Vagina (tissue), 2 donors: ENCODE measurements at places on chromosomes 11 and 22. TPM values are rescaled to one million over a fixed set of nuclear protein-coding genes. Genes with fewer than 3 reads are reported as not detected.

DNA sequence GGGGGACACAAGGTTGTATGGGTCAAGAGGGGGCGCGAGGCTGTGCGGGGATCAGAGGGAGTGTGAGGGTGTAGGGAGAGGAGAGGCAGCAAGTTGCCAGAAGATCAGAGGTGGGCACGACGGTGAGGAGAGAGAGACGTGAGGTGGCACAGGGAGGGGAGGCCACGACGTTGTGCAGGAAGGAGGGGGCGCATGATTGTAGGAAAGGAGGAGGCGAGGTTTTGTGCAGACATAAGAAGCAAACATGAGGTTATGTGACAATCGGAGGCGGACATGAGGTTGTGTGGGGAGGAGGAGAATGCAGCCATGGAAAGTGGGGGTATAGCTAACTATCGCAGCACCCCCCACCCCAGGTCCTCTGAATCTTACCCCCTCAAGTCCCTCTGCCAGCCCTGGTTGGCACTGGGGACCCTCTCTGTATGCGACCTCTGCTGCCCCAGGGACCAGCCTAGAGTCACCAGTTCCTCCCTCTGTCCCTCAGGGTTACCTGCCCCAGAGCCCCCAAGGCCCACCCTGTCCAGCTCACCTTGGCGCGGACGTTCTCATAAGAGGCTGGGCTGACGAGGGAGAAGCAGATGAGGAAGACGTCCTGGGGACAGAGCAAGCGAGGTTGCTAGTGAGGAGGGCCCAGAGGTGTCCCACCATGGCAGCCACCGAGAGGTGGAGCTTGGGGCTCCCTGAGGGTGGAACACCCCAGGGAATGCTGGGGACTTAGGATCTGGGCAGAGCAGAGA lies 12.5 kb downstream of the RAC2 start:
- no peak for DNase-seq

- DNase-seq = no peak
These were observed 59.8 kb downstream of the NAV2 start for GRCh38 chr11:19772480-19772879.

- DNase-seq = no peak
These were observed 80.6 kb upstream of the CARD18 start for GRCh38 chr11:105220121-105220520.

DNA sequence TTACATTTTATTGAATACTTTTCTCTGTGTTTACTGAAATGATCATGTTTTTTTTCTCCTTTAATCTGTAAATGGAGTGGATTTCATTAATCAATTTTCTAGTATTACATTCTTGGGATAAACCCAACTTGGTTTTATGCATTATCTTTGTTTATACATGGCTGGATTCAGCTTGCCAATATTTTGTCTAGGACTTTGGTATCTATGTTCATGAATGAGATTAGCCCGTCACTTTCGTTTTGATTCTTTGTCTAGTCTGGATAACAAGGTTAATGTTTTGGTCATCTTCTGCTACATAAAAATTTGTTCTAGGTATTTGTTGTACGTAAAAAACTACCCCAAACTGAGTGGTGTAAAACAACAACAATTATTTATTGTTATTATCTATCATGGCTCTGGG lies 127.9 kb upstream of the PAX6 start:
- DNase-seq = no peak

GRCh38 chr22:49887064-49887451 lies 31.2 kb downstream of the ALG12 start:
- DNase-seq = no peak

DNA sequence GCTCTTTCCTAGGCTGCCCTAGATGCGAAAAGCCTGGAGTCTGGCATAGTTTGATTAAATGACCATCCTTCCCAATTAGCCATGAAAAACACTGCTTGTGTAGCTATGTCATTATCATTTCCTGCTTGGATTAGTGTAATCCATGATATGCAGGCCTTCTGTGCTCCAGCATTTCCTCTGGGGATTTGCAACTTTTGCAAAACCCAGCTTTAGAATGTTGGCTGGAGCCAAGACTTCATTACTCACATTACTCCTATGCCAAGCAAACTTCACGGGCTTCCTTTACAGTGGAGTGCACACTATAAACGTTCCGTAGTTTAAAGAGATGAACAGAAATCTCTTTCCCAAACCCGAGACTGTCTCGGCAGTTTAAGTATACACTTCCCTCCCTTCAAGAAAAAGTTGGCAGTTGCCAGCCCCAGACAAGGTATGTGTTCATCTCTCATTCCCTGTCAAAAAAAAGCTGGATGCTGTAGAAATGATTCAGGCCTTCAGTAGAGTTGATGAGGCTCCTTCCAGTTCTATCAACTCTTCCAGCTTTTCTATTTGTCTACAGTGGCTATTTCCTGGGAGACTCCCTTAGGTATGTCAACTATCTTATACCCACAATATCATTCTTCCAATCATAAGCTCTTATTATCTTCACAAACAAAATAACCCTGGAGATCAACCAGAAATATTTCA lies 180.0 kb downstream of the MAML2 start:
- DNase-seq = no peak

DNA sequence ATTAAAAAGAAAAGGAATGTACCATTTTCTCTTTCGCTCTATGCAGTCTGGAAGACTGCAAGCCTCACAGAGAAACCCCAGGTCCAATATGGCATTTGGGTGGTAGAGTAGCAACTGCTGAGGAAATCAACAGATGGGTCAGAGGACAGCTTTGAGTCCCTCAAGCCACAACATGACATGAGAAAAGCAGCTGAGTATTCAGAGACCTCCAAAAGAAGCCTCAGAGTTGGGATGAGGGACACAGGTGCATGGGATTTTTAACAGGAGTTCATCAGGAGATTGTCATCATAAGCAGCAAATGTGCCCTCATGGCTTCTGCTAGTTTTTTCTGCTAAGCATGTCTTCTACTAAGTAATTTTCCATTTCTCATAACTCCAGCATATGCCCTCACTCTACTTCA lies 111.6 kb downstream of the BLID start:
- DNase-seq = no peak

DNA sequence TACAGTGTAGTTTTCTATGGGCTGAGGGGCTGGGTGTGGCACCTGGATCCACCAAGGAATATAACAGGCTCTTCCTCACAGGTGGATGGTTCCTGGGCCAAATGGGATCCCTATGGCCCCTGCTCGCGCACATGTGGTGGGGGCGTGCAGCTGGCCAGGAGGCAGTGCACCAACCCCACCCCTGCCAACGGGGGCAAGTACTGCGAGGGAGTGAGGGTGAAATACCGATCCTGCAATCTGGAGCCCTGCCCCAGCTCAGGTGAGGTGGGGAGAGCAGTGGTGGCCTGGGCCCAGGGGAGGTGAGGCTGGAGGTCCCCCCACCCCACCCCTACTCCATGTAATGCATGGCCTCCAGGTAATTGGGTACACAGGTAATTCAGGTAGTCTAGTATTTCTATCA lies 20.7 kb downstream of the ADAMTS15 start:
- DNase-seq = no peak

DNA sequence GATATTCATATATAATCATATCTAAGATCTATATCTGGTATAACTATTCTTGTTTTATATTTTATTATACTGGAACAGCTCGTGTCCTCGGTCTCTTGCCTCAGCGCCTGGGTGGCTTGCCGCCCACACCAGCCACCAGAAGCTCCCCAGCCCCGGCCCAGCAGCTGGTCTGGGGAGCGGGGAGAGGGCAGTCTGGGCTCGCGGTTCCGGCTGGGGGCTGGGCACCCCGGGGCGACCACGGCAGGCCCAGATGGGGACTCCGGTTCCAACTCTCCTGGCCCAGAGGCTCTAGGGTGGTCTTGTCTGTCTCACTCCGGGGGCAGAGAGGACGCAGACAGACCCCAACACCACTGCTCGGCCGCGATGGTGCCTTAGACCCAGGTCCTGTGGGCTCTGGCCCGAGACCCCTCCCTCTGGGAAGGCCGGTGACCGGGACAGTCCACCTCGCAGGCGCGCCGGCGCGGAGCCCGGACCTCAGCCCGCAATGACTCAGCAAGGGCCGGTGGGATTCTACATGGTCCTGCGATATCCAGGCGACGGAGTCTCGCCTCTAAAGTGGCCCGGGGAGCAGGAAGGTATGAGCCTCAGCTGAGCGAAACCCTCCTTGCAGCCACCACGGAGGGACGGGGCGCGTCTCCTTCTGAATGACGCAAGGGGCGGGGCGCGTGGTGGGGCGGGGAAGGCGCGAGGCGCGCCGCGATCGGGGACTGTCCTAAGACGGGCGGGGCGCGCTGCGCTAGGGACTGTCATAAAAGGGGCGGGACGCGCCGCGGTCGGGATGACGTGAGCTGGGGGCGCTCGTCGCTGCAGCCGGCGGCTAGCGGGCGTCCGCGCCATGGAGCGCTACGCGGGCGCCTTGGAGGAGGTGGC lies at the start of gene DGCR6:
Gene DGCR6, plus strand, starts transcription at position 781 of the 870 bp plus-strand sequence. Its CDS starts 55 bp downstream, at position 836.
- no peak for DNase-seq

GRCh38 chr11:101345891-101346290 lies 216.3 kb upstream of the PGR start:
- no peak for DNase-seq

DNA sequence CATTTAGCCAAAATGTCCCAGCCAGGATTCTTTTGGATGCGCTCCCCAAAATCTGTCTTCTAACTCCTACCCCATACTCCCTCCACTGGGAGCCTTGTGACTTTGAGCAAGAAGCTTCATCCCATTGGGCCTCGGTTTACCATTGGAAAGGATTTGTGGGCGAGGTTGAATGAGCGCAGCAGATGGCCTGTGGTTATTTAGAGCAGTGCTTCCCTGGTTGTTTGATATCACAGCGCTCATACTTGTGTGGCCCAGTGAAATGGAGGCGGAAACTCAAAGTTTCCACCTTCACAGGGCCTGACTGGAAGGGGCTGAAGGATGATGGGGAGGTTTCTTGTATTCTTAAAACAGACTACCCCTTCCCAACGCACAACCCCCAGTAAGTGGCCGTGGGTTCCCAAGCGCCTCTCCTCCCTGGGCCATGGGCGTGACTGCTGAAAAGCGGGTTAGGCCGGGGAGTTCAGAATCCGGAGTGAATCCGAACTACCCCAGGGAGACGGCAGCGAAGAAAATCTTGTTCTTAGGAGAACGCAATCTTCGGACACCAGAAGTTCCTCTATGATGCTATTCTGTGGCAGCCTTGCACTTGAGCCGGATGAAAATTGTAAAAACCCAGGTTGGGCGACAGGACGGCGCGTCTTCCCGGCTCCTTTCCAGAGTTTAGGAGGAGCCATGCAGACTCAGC lies 1.2 kb upstream of the ATF4 start:
- DNase-seq = no peak

DNA sequence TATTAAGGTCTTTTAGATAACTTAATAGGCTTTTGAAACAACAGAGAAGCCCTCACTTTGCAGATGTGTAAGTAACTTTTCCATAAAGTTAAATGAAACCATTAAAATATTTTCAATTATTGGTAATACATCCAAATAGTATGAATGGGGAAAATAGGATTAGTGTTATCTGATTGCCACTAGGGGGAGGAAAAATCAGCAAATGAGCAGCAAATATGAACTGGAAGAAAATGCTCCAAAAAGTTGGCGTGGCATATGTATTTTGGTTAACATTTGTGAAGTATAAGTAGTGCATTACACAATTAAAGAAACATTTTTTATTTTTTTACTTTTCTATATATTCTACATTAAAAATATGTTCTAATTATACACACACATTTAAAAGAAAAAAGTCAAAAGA lies 259.8 kb upstream of the ANO5 start:
- DNase-seq = no peak

GRCh38 chr11:128359515-128359914 lies 227.8 kb downstream of the ETS1 start:
- DNase-seq = no peak

GRCh38 chr11:135017296-135017695 lies 605.3 kb upstream of the B3GAT1 start:
- no peak for DNase-seq

- no peak for DNase-seq
These were observed 59.6 kb downstream of the ATXN10 start for GRCh38 chr22:45731041-45731797.

DNA sequence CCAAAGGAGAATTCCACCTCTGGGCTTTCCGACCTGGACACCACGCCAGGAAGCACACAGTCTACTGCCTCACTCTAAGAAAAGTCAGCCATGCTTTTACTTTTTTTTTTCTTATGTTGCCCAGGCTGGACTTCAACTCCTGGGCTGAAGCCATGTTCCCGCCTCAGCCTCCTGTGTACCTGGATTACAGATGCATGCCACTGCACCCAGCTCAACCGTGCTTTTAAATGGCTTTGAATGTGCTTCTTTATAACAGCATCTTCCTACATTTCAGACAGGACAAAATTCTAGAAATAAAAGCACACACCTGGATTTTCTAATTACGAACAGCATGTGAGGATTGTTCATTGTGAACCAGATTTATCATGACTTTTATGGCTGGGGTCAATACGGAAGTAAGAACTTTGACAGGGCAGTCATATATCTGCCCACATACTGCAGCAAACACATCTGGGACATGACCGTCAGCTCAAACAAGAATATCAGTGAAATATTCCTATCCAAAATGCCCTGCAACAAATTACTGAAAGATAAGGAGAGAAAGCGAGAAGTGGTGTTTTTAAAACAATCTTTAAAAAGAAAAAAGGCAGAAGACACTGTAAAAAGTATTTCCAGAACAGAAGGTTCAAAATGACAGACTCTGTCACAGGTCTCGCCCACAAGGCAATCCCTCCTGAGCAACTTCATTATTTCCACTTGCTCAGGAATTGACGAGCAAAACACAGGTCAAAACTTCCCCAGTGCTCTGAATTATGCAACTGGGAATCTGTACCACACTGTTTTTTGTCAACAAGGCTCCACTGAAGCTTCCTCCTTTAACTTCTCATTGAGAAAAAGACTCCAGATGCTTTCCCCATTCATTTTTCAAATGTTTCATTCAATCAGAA lies 42.1 kb downstream of the PACSIN2 start:
- DNase-seq = no peak

DNA sequence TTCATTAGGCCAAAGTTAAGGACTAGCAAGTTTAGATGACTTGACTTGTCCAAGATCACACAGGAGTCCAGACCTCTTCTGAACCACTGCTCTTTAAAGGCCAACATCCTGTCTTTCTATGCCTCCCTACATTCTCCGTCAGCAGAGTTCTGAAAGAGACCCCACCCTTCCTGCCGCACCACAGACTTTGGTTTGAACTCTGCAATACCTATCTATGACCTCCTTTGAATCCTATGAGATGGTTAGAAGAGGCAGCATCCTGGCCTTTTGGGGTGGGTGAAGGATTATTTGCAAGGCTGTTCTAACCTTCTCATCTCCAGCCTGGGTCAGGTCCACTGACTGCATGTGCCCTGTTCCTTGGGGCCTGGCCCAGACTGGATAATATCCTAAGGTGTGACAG lies 4.3 kb upstream of the RRM1 start:
- DNase-seq = no peak

NPTXR gene
- total RNA-seq = 9.3 TPM

PGA4 gene
- 7.6 TPM for total RNA-seq

MRGPRF gene
- total RNA-seq = 84.5 TPM

FAM227A gene
- total RNA-seq = 0.25 TPM

TLCD5 gene
- 3.7 TPM for total RNA-seq

SEC14L6 gene
- total RNA-seq = not detected

CFAP68 gene
- total RNA-seq = 22.6 TPM

BIRC2 gene
- 52.1 TPM for total RNA-seq
